ENCODE measurements at places on chromosomes 6 and 20.

DNA sequence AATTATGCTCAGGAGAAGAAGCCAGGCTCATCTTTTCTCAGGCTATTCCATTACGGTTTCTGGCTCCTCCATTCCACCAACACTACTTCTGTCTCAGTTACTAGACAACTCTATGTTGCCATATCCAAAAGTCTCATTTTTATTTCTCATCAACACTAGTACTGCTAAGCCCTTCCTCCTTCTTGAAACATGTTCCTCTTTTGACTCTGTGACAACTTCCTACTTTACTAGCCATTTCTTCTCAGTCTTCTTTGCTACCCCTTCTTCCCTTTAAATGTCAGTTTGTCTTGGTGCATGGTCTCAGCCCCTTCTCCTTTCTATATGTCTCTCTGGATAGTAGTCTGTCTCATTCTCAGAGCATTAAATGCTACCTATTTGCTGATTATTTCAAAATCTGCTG, 7.1 kb upstream of the ADGRG6 start:
- no peak for DNase-seq

- no peak for DNase-seq
These were observed 32.8 kb downstream of the CYP21A2 start for GRCh38 chr6:32070814-32071543.

GRCh38 chr6:41561416-41561815, 15.2 kb downstream of the FOXP4 start:
- no peak for DNase-seq

- DNase-seq, result no peak
These were observed 18.2 kb downstream of the BMP7 start for GRCh38 chr20:57248132-57248797.

Measured in dorsolateral prefrontal cortex (tissue), 122 donors.